Stimulated activated CD8-positive, alpha-beta memory T cell treated with anti-CD3 and anti-CD28 coated beads, Interleukin-4, amount 100 ng/mL, for 4 hours (primary cell): ENCODE measurements at places on chromosomes 11 and 22.

GRCh38 chr11:44865866-44866272 lies 84.8 kb downstream of the TP53I11 start:
- DNase-seq: no peak

GRCh38 chr11:28447226-28447625 lies 339.0 kb downstream of the METTL15 start:
- no peak for DNase-seq

DNA sequence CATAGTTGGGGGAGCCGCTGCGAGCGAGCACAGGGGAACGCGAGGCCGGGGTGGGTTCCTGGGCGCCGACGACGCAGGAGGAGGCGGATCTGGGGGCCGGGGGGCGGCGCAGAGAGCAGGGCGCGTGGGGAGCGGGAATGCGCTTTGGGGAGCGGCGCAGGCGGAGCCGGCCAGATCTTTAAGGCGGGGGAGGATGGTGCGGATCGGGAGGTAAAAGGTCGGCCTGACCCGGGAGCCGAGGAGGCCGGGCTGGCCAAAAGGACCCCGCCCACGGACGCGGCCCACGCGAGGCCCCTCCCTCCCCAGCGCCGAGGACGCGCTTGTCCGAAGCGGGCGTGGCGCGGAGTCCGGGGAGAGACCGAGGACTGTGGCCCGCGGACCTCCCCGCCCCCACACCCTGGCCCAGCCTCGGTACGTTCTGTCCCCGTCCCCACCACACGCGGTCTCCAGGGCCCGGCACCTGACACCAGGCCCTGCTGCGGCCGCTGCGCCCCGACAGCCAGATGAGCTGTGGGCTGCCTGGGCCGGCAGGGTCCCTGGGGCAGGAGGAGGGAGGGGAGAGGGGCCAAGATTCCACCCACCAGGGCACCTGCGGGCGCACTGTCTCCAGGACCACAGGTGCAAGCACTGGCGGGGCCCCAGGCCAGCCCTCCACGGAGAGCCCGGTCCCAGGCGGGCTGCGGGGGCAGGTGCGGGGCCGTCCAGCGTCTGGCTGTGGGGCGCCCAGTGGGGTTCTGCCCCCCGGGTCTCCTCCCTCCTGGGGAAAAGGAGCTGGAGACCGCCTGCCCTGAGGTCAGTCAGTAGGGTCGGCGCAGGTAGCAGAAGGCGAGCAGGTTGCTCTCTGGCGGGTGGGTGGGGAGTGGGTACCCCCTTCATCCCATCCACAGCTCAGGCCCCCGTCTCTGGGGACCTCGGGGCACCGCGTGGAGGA lies 10.9 kb downstream of the PIM3 start:
- peak; percentile 59 for DNase-seq

- no peak for DNase-seq
Observed at GRCh38 chr22:48473202-48473601, 1354.5 kb downstream of the BRD1 start.
